WTC11 (cell line): ENCODE measurements at places on chromosomes 1 and 21. TPM values are rescaled to one million over a fixed set of nuclear protein-coding genes. Genes with fewer than 3 reads are reported as not detected.

DNA sequence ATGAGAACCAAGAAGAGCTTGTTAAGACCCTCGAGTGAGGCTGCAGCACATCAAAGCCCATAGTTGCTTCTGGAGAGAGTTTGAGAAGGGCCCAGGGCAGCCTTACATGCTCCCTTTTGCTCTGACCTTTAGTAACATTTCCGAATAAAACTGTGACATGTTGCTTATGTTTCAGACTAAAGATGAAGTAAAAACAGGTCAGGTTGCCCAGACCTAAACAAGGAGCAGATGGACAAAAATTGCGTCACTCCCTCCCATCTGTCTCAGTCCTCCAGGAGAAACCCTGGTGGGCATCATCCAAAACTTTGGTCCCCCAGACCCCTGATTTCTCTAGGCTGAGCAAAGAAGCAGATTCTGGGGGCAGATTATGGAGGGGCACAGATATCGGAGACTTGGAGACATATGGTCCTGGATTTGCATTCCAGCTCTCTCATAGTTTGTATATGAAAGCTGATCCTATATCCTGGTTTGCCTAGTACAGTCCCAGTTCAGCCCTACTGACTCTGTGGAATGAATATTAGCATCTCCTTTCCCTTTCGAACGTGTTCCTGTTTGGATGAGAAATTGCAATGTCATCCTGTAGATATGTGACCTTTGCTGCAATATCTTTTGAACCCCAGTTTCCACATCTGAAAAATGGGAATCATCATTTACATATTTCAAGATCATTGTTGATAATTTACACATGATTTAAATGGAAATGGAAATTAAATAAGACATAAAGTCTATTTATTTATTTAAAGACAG lies 304.9 kb upstream of the USP24 start:
- no peak for DNase-seq
- H3K4me1 ChIP-seq: no peaks in the 10 kb centered on the region
- peaks cover 5% of the 10 kb centered on the region; the same call in 1 of the 2 replicates for H3K27me3 ChIP-seq
- H3K36me3 ChIP-seq: no peaks in the 10 kb centered on the region
- no peak overlapping the region for H3K27ac ChIP-seq

DNA sequence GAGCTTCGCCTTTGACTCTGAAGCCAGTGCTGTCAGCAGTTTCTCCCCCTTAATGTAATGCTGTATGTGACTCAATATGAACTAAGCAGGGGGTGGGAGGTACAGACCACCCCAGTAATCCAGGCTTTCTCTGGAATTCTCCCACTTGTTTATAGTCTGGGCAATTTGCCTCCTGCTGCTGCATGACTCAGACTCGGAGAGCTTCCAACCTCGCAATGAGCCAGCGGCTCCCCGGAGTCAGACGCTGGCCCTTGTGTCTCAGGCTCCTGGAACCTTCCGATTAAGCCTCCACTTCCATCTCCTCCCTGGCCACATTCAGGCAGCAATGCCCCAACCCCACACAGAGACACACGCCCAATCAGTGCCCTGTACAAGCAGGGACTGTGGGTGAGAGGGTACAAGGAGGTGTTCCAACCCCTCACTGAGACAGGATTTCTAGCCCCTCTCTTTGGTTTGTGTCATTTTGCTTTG lies 471.7 kb upstream of the VAMP3 start:
- no peak for DNase-seq
- no peaks in the 10 kb centered on the region for H3K27me3 ChIP-seq
- peaks cover 76% of the 10 kb centered on the region for H3K4me1 ChIP-seq
- H3K36me3 ChIP-seq: peaks cover 12% of the 10 kb centered on the region

GRCh38 chr1:58824753-58825389 lies 41.0 kb upstream of the JUN start:
- no peak overlapping the region for H3K4me3 ChIP-seq
- peaks cover 28% of the 10 kb centered on the region for H3K36me3 ChIP-seq
- H3K27me3 ChIP-seq: peaks cover 3% of the 10 kb centered on the region; the same call in 1 of the 2 replicates
- H3K4me1 ChIP-seq: peaks cover 5% of the 10 kb centered on the region

DNA sequence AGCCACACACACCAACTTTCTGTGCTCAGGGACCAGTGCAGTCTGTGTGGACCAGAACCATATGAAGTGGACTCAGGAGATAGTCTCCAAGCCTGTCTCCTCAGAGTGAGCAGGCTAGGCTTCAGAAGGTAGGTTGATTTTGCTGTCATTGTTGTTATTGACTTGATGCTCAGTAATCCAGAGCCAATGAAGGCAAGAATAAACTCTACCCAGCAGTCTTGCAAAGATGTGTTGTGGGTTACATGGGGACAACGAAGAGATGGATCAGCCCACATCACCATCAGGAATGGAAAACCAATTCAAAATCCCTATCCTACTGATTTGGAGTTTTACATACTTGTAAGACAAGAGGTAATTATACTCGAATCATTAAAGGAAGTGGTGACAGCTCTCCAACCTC lies 37.4 kb downstream of the PHC2 start:
- H3K4me3 ChIP-seq: no peak overlapping the region
- H3K27ac ChIP-seq: no peak overlapping the region
- DNase-seq: no peak
- no peaks in the 10 kb centered on the region for H3K36me3 ChIP-seq
- peaks cover 3% of the 10 kb centered on the region; the same call in 1 of the 2 replicates for H3K27me3 ChIP-seq

GRCh38 chr1:222592171-222592570 lies 2.4 kb upstream of the TAF1A start:
- H3K27ac ChIP-seq: no peak overlapping the region
- 0 out of 2 replicates have a peak, but pooled peaks cover 6% of the 10 kb centered on the region for H3K27me3 ChIP-seq
- peaks cover 19% of the 10 kb centered on the region for H3K4me1 ChIP-seq
- no peak for DNase-seq

KIAA0319L gene
- total RNA-seq: 66.3 to 71.7 TPM (median 70.0 TPM) in 3 replicates

DNA sequence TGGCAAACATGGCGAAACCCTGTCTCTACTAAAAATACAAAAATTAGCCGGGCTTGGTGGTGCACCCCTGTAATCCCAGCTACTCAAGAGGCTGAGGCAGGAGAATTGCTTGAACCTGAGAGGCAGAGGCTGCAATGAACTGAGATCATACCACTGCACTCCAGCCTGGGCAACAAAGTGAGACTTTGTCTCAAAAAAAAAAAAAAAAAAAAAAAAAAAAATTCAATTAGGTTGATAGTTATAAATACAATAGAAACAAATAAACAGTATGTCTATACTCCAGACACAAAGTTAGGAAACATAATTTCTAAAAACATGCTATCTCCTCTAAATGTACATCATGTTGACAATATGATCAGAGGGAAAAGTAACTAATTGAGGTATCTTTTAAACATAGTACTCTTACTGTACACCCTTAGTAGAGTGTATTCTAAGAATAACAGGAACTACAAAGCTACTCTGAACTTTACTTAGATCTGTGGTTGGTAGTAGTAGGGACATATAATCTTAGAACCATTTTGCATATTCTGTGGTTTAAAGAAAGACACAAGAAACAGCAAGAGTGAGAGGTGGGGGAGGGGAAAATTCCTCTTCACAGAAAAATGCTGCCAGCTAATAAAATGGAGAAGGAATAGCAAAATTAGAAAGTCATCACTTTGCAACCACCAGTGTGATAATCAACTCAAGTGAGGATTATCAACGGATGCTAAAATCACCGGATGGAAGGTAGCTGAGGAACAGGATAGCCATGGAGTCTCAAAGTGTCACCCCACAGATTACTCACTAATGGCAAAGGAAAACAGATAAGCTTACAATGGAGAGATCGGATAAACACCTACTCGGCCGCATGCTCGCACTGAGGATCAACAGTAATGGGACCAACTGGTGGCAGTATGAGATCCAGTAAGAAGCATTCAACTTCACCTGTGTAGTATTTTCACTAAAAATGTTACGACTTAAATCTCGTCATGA lies 35.0 kb downstream of the MTOR start:
- H3K4me1 ChIP-seq: no peaks in the 10 kb centered on the region
- H3K4me3 ChIP-seq: no peak overlapping the region
- no peak overlapping the region for H3K27ac ChIP-seq
- peaks cover 60% of the 10 kb centered on the region for H3K36me3 ChIP-seq
- no peak for DNase-seq
- no peaks in the 10 kb centered on the region for H3K27me3 ChIP-seq

OVAAL gene
- total RNA-seq: not detected in 3 replicates

PLCH2 gene
- 0.05 to 0.18 TPM (median 0.17 TPM) in 3 replicates for total RNA-seq

FGR gene
- total RNA-seq: 0.30 to 0.77 TPM (median 0.46 TPM) in 3 replicates

DNA sequence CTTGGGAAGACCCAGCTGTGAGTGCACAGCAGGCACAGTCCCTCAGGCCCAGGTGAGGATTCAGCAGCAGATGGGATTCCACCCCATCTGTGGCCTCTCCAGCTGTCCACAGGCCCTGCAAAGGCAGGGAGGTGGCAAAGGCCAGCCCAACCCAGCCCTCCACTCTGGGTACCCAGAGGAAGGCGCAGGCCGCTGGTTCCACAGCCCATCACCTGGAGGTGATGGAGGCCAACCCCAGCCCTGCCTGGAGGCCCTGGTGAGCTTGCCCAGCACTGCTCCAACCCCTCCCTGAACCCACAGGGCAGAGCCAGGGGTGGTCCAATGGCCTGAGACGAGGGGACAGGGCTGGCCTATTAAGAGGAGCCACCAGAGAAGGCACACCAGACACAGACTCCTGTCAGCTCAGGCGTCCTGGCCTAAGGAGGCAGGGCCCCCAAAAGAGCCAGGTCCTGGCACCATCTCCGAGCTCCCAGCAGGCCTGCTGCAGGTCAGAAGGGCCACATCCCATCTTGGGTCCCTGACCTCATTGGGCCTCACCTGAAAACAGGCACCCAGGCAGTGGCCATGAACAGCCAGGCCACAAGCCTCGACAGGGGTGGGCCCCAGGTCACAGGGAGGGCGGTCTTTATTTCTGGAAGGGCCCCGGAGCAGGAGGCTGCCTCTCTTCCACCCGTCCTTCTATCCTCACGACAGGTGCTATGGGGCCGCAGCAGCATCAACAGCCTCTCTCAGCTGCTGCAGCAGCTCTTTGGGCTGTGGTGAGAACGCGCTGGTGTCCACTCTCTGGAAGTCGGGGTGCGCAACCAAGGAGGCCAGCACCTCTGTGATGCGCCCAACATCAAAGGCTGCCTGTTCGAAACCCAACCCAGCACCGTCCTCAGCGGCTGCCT lies 3.2 kb downstream of the JMJD4 start:
- H3K27me3 ChIP-seq: no peaks in the 10 kb centered on the region; the same call in 1 of the 2 replicates
- no peak for DNase-seq
- H3K4me1 ChIP-seq: peaks cover 39% of the 10 kb centered on the region
- H3K4me3 ChIP-seq: no peak overlapping the region
- peaks cover 7% of the 10 kb centered on the region; the same call in 1 of the 2 replicates for H3K36me3 ChIP-seq

GRCh38 chr1:206829875-206830274 lies 35.5 kb upstream of the IL20 start:
- no peaks in the 10 kb centered on the region for H3K36me3 ChIP-seq
- no peak for DNase-seq
- H3K27me3 ChIP-seq: peaks cover 5% of the 10 kb centered on the region; the same call in 1 of the 2 replicates
- no peak overlapping the region for H3K4me3 ChIP-seq
- H3K27ac ChIP-seq: no peak overlapping the region
